ENCODE measurements at places on chromosomes 3 and 15.

GRCh38 chr3:38609386-38610111, 39.9 kb downstream of the SCN5A start:
- no peak for DNase-seq

DNA sequence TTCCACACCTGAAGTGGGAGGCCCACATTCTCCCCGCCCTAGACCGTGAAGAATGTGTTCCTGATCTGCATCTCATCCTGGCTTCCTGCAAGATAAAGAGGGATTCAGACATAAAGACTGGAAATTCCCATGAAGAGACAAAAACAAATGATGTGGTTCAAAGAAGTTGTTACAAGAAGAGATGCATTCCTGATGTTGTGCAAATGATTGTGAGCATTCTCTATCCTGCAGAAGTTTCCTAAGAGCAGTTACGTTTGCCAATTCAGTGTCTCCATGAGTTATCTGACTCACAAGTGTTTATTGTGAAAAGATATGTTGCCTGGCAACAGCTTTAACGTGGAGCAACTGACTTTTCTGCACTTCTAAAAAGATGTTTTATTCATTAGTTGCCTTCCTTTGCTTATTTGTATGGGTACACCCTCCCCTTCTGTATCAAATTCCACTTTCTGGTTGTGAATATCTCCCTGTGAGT, 107.8 kb downstream of the ZIC4 start:
- no peak for DNase-seq

DNA sequence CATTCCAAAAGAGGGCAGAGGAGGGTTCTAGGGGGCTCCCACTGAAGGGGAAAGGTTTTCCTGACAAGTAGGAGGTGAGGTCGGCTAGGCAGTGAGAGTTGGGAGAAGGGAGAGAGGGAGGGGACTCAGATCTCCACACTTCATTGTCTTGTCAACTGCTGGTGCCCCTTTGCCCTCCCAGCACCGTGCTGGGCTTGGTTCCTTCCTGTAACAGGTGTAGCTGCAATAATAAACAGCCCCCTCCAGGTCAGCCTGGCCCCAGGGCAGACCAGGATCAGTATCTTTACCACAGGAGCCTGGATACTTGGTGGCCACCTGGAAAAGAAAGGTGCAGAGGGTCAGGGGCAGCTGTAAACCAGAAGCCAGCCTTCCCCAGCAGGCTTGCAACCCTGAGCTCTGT, 2.9 kb upstream of the KCTD6 start:
- DNase-seq, result no peak

DNA sequence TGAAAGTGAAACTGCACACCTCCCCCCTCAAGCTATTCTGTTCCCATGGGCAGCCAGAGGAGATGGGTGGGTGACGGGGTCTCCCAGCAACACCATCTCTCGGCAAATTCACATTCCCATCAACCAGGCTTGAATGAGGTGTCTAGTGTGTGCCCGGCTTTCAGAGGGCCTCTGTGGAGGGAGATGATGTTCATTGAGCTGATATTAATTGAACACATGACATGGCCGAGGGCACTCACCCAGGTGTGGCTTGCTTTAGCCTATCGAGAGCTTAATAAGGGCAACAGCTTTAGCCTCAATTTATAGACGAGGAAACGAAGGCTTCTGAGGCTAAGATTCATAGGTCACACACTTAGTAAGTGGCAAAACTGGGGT, 288.0 kb downstream of the UACA start:
- DNase-seq, result no peak

GRCh38 chr3:14206548-14207177, 28.0 kb downstream of the LSM3 start:
- no peak for DNase-seq

- no peak for DNase-seq
These were observed 568.2 kb downstream of the TUSC7 start for GRCh38 chr3:117277816-117278215.

- DNase-seq, result no peak
These were observed at the start of gene MASP1 for GRCh38 chr3:187291512-187292132. Gene MASP1, minus strand, starts transcription at chr3:187291737. Its CDS starts 105 bp downstream, at chr3:187291632.

DNA sequence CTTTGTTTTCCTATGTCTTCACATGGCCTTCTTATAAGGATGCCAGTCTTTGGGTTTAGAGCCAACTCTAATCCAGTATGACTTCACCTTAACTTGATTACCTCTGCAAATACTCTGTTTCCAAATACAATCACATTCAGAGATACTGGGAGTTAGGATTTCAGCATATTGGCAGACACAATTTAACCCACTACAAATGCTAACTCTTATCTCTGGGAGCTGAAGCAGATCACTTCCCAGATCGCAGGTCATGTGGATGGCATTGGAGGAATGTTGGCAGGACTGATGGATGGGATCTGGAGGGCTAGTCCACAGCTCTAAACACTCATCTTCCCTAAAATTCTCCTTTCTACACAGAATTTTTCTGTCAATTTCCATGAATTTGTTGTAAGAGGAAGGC, 46.2 kb upstream of the ADGRG7 start:
- no peak for DNase-seq

GRCh38 chr3:134799393-134799792, 4.3 kb downstream of the EPHB1 start:
- no peak for DNase-seq

- no peak for DNase-seq
These were observed 317.3 kb upstream of the WNT5A start for GRCh38 chr3:55804170-55805095.

- no peak for DNase-seq
These were observed 4.2 kb downstream of the STOML1 start for GRCh38 chr15:73987681-73988444.

DNA sequence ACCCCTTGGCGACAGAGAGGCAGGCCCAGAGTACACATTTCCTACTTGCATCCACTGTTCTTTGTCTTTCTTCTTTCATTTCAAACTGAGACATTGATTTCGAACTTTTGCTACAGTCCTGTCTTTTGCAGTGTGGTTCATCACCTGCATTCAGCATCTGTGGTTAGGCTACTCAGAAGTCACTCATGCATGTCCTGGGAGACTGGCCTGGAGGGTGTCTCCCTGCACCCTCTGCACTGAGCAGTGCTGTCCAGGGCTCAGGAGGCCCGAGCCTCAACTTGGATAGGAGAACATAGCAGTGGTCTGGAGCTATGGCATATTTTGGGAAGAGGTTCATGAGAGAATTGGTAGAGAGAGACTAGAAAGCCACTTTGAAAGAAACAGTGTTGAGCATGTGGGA, 240.2 kb upstream of the TPRG1 start:
- no peak for DNase-seq

DNA sequence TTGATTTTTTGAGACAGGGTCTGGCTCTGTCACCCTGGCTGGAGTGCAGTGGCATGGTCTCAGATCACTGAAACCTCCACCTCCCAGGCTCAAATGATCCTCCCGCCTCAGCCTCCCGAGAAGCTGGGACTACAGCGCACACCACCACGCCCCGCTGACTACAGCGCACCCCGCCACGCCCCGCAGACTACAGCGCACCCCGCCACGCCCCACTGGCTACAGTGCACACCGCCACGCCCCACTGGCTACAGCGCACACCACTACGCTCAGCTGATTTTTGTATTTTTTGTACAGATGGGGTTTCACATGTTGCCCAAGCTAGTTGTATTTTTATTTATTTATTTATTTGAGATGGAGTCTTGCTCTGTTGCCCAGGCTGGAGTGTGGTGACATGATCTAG, 35.6 kb downstream of the SLC51A start:
- no peak for DNase-seq

GRCh38 chr15:35540021-35540420, 5.9 kb downstream of the DPH6 start:
- no peak for DNase-seq

DNA sequence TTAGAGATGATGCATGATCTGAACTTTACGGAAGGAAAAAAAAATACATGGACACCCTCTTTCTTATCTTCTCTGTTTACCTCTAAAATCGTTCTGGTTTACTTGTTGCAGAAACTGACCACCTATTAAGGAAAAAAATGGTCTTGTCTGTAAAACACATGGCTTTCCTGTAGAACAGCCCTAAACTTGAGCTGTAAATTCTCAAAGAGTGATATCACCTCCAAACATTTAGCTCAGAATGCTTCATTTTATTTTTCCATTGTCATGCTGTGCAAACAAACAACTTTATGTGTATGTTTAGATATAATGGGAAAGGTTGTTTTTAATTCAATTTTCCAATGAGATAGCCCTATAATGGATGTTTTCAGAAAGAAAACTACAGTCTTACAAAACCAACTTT, 237.4 kb upstream of the NR2F2 start:
- DNase-seq, result no peak

DNA sequence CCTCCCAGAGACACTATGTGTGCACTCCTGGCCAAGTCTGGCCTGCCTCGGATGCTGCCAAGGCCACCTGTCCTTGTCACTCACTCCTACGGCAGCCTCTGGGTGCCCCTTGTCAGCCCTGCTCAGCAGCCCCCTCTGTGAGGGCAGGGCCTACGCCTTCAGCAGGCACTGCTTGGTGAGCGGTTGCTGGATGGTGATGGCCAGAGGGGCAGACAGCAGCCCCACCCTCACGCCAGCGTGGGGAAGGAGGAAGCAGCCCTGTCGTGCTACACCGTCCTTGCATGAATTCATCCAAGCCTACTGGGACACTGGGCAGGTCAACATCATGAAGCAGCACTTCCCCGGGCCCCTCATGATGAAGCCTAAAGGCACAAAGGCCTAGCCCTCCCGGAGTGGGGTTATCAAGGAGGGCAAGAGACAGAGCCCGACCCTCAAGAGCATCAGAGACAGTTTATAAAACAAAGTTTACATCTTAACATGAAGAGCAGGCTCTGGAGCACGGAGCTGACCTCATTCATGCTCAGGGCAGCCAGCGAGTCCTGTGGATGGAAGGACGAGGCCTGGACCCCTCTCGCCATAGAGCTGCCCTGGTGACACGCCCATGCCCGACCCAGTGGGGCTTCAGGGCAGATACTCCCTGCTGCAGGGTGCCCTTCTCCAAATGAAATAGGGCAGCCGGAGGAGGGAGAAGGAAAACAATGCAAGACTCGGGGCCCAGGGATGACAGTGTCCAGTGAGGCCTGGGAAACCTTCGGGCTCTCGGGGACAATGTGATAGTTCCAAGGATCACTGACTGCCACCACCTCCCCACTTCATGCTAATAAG, 25.3 kb downstream of the CHDH start:
- DNase-seq, result no peak

DNA sequence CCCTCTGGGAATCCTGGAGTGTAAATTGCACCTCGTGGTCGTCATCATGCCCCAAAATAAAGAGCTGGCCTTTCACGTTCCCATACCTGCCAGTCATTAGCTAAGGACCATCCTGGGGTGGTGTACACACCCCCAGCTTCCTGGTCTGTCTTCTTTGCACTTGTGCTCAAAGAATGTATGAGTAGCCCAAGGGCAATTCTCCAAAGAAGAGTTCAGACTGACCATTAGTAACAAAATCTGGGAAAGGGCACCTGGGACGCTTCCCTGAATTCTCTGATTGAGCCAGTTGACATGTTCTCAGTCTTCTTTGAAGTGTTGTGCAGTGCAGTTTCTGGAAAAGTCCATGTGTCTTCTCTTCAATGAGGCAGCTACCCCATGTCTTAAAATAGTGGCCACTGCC, 34.8 kb downstream of the FAM3D start:
- DNase-seq, result no peak

DNA sequence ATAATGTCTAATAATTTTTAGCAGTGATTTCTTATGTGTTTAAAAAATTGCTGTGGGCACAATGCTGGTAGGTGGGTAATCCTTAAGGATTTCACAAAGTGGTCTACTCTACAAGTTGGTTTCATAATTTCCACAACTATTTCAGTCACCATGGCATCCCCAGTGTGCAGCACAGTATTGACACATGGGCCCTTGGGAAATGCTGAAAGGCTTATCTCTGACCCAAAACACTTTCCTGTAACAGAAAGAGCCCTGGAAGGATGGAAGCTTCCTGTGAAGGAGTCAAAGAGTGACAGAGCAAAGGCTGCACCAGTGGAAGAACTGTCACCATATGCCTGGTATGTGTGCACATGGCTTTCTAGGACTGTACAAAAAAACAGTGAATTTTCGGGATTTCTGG, 153.7 kb downstream of the ANO10 start:
- DNase-seq, result no peak

DNA sequence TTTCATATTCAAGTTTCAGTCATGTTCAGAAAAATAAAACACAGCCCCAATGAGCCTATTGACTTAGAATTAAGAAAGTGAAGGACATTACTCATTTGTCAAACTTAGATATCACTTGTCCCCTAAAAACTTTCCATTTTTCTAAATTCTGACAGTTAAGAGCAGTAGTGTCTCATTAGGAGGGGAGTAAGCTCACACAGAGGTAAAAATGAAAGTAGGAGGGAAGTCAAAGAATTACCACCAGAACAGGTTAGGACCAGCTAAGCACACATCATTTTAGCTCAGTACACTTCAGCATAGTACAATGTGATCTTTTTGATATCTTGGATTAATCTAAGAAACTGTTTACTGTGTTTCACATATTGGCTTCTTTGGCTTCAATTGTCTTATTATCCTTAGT, 64.3 kb downstream of the OSTN start:
- DNase-seq, result no peak

GRCh38 chr15:52114261-52115055, 1.9 kb upstream of the BCL2L10 start:
- DNase-seq, result no peak

- DNase-seq, result no peak
These were observed 6.9 kb downstream of the APH1B start for GRCh38 chr15:63284335-63284734.

GRCh38 chr15:79562403-79562815, 130.3 kb downstream of the MINAR1 start:
- no peak for DNase-seq

- no peak for DNase-seq
These were observed 544 bp upstream of the TIMMDC1 start for GRCh38 chr3:119497820-119498185.

- DNase-seq, result no peak
These were observed 152.0 kb downstream of the RAP2B start for GRCh38 chr3:153314038-153314437.

GRCh38 chr3:140384876-140385275, 293.0 kb upstream of the TRIM42 start:
- no peak for DNase-seq

GRCh38 chr15:85583442-85583841, 203.0 kb downstream of the AKAP13 start:
- DNase-seq, result no peak

GRCh38 chr3:120641696-120642246, 40.3 kb downstream of the HGD start:
- DNase-seq, result no peak

GRCh38 chr3:9266716-9267115, 17.3 kb upstream of the SRGAP3 start:
- no peak for DNase-seq

- DNase-seq, result no peak
These were observed 2.4 kb downstream of the DLL4 start for GRCh38 chr15:40931300-40932142.

Measured in effector CD8-positive, alpha-beta T cell (primary cell).